Stimulated activated CD8-positive, alpha-beta memory T cell treated with anti-CD3 and anti-CD28 coated beads, Interleukin-2, amount 100 ng/mL, for 48 hours (primary cell): ENCODE measurements at places on chromosomes 1 and 21.

GRCh38 chr21:44681861-44682579, at the start of gene KRTAP12-1:
KRTAP12-1 (minus strand) TSS chr21:44682163; CDS start chr21:44682123, 40 bp downstream.
- DNase-seq, result no peak

DNA sequence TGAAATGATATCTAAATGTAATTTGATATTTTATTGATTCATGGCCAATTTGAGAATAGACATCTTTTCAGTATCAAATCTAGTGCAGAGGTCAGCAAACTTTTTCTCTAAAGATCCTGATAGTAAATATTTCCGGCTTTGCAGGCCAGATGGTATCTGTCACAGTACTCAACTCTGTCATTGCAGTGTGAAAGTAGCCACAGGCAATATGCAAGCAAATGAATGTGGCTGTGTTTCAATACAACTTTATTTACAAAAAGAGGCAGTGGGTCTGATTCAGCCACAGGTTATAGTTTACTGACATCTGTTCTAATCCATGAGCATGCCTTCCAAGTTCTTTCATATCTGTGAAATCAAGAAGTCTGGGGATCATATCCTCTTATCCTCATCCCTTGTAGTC, 221.2 kb downstream of the PRDM2 start:
- DNase-seq, result no peak

DNA sequence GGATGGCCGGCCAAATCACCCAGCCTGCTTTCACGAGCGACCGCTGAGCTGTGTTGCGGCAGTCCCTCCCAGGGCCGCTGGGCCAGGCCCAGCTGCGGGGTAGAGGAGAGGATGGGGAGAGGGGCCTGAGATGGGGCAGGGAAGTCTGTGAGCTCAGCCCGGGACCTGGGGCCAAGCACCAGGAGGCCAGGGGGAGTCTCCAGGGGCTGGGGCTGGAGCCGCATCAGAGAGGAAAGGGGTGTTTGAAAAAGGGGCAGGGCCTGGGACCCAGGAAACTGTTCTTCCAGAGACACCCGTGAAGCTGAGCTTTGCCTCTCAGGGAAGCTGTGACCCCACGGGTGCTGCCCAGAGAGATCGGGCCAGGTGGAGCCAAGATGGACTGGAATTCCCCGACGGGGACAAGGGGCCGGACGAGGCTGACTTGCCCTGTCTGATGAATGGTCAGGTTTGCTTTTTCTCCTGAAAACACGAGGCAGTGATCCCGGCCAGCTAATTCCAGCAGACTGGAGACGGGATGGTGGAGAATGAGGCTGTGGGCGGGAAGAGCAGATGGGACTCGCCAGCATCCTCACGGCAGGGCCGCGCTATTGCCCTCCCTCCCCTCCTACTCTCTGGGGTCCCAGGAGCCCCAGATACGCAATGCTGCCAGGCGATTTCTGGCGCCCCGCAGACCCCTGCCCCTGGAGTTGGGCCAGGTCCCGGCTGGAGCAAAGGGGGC, 40.3 kb upstream of the COL18A1 start:
- no peak for DNase-seq

DNA sequence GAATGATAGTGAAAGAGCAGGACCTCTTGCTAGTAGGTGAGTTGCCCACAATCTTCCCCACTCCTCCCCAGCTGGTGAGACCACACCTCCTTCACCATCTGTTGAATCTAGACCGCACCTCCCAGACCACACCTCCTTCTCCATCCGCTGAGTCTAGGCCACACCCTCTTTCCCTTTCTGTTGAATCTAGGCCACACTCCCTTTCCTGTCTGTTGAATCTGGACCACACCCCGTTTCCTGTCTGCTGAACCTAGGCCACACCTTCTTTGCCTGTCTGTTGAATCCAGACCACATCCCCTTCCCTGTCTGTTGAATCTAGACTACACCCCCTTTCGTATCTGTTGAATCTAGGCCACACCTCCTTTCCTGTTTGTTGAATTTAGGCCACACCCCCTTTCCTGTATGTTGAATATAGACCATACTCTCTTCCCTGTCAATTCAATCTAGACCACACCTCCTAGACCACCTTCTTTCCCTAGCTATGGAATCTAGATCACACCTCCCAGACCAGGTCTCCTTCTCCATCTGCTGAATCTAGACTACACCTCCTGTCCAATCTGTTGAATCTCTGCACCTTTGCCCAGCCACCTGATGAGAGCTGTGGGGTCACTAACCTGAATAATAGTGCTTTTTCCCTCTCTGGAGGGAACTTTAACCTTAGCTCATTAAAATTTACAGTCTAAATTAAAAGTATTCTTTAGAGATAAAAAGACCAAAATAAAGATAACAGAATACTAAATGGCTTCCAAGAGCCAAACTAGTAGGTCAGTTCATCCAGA, 116.3 kb downstream of the DAB1 start:
- peak; percentile 3 for DNase-seq

DNA sequence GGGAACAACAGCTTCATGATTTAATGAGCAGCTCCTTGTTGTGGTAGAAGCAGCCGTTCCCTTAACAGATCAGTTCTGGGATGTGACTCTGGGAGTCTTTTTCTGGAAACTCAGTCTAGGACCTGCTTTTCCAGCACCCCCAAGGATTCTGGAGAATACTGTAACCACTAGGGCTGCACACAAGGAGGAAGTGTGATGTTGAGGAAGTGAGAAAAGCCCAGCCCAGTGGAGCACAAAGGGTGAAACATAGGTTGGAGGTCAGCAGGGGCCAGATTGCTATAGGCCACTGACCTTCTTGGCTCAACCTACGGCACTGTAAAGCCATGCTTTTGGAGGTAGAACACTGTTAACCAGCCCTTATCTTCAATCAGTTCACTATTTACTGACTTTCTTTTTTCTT, 10.1 kb upstream of the PLA2G5 start:
- DNase-seq, result no peak

DNA sequence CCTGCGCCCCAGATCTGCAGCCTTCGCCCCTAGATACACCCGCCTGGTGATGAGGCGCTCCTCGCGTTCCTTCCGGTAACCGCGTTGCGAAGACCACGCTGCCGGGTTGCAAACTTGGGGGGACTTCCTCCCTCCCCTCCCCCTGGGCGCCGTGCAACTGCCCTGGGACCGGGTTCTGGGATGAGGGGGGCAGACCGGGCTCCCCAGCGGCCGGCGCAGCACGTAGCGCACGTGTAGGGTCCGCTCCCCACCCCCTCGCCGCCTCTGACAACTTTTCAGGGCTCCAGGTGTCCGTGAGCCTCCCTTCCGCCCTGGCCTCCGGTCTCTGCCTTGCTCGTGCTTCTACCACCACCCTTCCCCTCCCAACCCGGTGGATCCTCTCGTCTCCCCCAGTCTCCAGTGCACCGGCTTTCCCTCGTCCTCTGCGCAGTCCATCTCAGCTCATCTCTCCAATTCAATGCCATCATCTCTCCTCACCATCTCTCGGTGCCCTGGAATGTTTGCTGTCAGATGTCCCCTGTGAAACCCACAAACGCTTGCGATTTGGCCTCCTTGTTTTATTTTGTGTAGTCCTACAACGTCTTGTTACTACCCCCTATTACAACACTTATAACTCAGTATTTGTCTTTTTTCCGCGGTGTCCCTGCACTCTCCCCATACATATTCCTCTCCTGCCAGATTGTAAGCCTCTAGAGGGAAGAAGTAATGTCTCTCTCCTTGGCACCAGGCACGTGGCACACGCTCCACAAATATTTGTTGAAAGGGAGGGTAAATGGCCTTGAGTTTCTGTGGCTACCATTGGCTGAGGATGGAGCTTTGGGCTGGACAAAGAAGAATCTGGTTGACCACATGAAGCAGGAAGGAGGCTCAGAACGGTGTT, 782 bp downstream of the PCAT6 start:
- no peak for DNase-seq

DNA sequence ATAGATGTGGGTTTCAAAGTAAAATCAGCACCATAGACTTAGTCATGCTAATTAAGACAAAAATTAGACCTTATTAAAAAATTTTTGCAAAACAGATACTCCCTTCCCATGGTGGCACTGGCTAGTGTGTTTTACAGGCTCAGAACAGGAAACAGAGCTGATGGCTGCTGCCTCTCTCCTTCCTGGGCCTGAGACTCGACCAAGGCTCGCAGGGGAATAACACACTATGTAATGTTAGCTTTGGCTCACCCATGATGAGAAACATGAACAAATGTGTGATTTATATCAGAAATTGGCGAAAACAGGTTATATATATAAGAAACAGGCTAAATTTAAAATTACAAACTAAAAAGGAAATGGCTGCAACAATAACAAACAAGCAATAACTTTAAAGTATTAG, 50.7 kb downstream of the ERG start:
- DNase-seq, result no peak

DNA sequence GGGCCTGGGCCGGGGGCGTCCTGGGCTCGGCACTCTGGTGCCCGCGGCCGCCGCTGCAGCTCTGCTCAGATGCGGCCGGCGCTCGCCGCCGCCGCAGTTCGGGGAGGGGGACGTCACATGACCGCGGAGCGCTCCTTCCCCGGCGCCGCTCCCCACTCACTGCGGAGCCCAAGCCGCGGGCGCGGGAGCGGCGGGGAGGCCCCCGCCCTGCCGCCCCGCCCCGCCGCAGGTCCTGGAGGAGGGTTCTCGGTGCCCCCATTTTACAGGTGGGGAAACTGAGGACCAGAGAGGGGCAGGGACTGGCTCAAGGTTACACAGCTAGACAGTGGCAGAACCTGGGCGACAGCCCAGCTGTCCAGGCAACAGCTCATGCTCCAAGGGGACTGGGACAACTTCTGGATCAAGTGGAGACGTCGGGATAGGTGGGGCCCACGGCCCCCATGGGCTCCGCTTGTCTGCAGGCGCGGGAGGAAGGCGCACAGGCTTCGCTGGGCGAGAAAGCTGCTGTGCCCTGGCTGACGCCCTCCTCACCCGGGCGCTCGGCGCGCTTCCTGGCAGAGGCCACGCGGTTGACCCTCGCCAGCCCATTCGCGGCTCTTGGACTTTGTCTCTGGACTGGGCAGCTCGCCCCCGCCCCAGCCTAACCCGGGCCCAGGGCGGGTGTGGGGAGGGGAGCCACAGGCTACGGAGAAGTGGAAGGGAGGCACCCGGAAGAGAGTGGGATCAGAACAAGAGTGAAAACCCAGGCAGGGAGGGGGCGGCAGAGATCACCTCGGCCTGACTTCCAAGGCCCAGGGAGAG, at the start of gene RAP1GAP:
TSS of gene RAP1GAP (minus strand) at position 100 of the 801 bp plus-strand sequence. CDS start 49,325 bp downstream, outside the sequence.
- DNase-seq, result no peak

DNA sequence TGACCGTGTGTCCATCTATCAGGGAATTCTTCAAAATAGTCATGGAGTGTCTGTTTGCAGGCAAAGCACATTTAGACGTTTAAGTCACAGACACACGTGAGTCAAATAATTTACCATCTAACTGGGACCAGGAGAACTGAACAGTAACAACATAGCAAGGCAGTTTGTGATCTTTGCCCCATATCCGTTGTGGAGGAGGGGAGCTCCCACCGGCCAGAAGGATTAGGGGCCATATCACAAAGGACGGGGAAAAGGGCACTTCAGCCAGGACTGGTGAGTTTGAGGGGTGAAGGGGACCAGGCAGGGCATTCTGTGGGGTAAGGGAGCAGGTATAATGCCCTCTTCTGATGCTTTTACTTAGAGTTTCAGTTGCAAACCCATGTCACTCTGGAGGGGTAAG, 22.9 kb downstream of the ELAPOR1 start:
- DNase-seq, result no peak

DNA sequence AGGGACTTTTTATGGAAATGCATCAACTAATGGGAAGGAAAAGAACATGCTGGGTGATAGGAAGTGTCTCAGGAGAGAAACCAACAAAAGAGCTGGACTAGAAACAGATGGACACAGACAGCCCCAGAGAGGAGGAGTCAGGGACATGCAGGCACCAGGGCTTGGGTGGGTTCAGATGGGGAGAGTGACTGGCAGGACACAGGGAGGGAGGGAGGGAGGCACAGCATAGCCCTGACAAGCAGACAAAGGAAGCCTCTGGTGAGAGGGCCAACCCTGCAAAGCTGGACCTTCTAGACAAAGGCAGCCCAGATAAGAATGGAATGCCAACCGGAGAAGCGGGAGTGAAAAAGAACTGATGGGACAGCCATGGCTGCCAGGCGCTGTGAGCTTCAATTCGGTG, 568.8 kb downstream of the AJAP1 start:
- DNase-seq, result no peak

DNA sequence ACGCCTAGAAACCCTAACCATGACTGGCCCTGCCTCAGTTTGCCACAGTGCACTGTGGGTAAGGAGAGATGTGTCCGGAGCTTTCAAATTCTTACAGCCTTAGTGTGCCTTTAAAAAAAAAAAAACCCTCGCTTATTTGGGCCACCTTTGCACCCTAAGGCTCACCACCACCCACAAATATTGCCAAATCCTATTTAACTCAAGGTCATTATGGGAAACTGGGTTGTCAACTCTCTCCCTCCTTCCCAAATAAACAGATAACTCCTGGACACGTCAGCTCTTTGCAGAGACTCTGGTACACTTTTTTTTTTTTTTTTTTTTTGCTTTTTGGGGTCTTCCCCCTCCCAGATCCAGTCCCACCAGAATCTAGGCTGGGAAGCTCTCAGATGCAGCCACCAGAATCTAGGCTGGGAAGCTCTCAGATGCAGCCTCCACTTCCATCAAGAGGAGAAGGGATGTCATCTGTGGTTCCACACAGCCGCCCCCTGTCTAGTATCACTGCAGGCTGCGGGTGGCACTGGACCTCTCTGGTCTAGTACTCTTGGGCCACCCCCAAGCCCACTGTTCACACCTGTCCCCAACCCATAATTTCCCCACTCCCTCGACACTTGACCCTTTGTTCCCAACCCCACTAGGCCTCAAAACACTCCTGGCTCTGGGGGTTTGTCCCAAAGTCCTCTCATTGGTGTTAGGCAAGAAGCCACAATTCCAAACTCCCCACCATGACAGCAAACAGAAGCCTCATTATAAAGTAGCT, 3.4 kb downstream of the DHRS3 start:
- no peak for DNase-seq

GRCh38 chr1:245365095-245366020, 210.6 kb downstream of the KIF26B start:
- no peak for DNase-seq

- no peak for DNase-seq
Measured at GRCh38 chr1:167799747-167800146, 78.0 kb downstream of the MPZL1 start.

DNA sequence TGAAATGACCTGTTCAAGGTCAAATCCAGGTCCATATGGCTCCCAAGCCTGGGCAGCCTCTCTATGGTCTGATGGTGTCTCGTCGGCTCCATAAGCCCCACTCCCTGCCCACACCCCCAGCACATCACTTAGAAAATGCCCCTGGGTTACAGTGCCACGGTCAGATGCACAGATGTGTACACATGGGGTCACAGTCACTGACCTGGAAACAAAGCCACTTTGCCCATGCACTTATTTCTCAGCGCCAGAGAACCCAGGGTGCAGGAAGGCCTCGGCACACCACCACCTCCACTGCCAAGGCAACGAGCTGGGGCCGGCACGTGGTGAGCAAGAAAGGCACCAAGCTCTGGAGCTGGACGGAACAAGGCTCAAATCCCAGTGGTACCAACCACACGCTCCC, 24.7 kb downstream of the IFFO2 start:
- DNase-seq, result no peak

DNA sequence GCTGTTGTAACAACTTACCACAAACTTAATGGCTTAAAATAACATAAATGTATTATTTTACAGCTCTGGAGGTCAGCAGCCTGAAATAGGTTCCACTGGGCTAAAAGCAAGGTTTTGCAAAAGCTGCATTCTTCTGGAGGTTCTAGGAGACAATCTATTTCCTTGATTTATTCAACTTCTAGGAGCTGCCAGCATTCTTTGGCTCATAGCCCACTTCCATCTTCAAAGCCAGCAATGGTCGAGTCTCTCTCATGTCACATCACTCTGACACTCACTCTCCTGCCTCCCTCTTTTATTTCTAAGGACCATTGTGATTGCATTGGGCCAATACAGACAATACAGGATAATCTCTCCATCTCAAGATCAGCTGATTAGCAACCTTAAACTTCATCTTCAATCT, 15.1 kb upstream of the FOXJ3 start:
- DNase-seq, result no peak

GRCh38 chr1:12114916-12115315, 51.8 kb downstream of the TNFRSF8 start:
- no peak for DNase-seq
